ENCODE measurements at places on chromosomes 5 and 9.

- no peak for DNase-seq
Observed at GRCh38 chr5:67976891-67977601, 238.5 kb upstream of the PIK3R1 start.

DNA sequence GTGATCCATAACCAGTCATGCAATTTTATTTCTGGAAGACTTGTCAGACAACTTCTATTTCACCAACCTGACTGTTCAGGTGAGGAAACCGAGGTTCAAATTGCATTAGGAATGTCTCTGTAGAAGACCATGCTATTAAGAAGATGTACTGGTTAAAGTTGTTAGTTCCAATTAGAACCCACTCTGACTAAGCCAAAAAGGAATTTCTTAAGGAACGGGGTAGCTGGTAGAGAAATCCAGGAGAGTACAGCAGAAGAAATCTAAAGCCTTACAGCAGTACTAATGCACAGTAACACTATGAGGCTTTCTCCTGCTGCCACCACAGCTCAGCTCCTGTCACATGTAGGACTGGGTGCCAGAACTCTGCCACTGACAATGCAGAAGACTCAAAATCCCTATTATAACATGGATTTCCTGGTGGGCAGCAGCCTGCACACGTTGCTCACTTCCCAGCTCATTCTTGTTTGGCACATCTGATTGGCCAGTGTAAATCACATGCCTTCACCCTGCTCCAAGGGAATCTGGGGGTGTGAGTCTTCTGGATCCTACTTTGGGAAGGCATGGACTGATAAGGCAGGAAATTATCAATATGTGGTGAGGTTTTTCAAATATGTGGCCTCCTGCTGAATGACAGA is 37.1 kb downstream of the CAST start:
- DNase-seq = peak; percentile 37

DNA sequence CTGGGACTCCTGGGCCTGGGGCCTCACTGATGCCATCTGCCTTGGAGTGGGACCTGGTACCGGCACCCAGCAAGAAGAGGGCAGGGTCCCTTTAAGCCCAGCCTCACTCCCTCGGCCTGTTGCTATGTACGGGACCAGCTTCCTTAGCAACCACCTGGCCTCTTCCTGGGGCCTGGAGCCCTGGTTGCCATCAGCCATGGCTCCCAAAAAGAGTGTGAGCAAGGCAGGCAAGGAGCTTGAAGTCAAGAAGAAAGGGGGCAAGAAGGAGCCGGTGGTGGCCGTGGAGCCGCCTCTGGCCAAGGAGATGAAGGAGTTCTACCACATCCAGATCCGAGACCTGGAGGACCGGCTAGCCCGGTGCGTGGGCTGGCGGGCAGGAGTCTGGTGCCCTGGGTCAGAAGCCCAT is at the start of gene CFAP157:
Gene CFAP157 (plus strand): TSS at position 153 of the 406 bp plus-strand sequence. CDS start 44 bp downstream, at position 197.
- no peak for DNase-seq

DNA sequence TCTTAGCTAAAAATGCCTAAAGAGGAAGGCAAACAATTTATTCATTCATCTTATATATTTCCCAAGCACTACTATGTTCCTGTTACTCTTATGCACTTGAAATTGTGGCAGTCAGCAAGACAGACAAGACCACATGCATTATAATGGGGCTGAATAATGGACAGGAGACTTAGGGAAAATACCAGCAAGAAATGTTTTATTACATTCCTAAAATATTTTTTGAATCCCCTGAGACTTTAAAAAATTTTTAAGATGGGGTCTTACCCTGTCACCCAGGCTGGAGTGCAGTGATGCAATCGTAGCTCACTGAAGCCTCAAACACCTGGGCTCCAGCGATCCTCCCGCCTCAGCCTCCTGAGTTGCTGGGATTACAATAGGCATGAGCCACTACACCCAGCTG is 13.2 kb downstream of the ZCCHC9 start:
- DNase-seq = peak; percentile 43

GRCh38 chr5:91598216-91598615 is 215.1 kb upstream of the ARRDC3 start:
- DNase-seq = no peak

GRCh38 chr5:143401227-143402016 is 2.1 kb downstream of the NR3C1 start:
- no peak for DNase-seq

DNA sequence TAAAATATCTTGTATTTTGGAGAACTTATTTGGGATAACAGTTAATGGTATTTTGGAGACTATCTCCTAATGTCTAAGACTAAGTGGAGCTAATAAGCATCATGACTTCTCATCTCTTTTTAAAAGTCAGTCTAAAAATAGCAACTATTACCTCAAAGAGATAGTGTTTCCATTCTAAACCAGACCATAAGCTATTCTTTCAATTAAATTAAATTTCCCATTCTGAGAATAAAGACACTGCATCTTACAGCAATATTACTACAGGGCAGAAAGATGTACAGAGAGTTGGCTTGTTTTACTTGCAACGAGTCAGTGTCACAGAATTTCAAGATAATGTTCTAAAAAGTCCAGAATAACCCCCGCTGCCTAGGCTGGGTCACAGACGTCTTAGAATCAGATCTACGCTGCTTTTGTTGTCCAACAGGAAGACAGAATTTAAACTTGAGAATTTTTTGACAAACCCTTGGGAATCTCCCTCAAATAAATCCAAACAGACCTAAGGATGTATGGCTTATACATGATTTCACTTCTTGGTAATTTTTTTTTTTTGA is 98.9 kb downstream of the USP20 start:
- DNase-seq = peak; percentile 26

GRCh38 chr5:40490464-40491111 is 189.1 kb upstream of the PTGER4 start:
- DNase-seq = no peak

DNA sequence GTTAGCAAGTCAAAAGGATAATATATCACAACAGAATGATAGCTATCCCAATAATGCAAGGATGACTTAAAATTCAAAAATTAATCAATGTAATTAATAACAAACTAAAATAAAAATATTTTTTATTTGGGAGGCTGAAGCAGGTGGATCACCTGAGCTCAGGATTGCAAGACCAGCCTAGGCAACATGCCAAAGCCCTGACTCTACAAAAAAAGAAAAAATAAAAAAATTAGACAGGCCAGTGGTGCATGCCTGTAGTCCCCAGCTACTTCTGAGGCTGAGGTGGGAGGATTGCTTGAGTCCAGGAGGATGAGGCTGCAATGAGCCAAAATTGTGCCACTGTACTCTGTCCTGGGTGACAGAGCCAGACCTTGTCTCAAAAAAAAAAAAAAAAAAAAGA is 399.3 kb downstream of the ADGRV1 start:
- DNase-seq = no peak

DNA sequence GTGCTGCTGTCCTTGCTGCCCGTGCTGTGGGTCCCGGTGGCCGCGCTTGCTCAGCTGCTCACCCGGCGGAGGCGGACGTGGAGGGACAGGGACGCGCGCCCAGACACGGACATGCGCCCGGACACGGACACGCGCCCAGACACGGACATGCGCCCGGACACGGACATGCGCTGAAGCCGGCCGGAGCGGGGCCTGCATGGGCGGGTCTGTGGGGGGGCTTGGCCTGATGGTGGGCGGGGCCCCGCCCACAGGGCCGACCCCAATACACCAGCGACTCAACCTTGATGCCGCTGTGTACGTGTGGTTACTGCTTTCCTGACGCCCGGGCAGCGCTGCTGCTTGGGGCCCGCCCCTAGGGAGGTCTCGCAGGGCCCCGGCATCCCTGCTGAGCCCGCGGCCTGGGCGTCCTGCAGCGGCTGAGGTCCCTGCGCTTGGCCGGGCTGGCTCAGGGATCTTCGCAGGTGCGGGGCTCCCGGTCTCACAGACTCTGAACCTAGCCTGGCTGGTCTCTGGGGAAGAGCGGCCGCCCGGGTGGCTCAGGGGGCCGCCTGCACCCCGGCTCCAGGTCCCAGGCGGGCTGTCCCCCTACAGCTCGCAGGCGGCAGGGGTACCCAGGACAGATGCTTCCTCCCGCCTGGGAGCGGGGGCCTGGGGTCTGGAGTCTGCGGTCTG is 20.9 kb downstream of the SLC6A18 start:
- DNase-seq = no peak

DNA sequence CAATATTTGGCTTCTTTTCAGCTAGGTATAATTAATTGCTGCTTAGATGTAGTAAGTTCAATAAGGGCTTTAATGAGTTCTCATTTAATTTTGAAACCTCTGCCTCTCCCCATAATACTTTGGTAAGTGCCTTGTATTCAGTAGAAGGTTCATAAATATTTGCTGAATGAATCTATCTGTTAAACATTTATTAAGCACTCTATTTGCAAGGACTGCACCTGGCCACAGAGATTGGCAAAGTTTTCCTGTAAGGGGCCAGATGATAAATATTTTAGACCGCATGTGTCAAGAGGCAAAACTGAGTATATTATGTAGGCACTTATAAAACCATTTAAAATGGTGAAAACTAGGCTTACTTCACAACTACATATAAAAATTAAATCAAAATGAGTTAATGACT is 19.0 kb upstream of the GNA14 start:
- DNase-seq = no peak

DNA sequence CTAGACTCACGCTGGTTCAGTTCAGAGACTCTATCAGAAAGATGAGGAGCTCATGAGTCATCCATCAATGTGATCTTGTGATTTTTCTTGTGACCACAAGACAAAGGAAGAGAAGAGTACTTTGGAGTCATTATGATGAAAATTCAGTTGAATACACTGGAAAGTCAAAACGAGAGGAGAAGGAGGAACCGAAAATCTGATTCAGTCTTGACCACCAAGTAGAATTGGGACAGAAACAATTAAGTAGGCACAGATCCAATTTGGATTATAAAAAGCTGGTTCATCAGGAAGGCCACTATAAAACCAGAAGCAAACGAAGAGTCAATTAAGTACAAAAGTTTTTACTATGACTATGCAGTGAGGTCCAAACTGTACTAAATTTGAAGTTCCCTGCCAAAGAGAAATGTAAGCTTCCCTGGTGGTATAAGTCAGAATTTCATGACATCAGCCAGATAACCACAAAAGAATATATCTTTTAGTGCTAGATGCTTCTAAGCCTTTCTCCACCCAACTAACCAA is 90.9 kb downstream of the THBS4 start:
- peak; percentile 66 for DNase-seq

DNA sequence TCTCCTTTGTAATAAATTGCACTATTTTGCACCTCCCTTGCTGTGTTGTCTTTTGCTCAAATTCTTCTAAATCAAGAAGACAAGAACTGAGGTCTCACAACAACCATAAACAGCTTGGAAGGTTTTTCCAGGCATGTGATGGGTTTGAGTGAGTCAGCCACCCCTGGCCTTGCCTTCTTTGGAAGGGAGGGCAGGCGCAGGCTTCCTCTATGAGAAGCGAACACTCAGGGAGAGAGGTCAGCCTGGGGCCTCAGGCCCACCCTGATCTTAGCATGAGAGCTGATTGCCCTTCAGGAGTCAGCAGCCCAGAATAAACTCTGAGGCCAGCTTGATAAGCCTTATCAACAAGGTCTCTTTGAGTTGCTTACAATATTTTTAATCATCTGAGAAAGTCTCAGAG is 31.6 kb downstream of the S1PR3 start:
- peak; percentile 66 for DNase-seq

DNA sequence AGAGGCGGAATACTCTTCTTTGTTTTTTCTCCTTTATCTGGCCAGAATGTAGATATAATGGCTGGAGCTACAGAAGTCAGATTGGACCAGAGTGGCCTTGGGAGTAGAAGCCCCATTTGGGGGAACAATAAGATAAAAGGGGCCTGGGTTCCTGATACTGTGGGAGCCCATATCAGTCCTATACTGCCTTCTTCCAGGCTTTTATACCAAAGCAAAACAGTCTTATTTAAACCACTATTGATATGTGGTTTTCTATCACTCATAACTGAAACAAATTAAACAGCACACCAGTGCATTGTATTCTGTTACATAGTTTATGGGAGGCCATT is 14.3 kb downstream of the SPAAR start:
- no peak for DNase-seq

- no peak for DNase-seq
Observed at GRCh38 chr5:113194591-113194990, 218.0 kb downstream of the DCP2 start.

DNA sequence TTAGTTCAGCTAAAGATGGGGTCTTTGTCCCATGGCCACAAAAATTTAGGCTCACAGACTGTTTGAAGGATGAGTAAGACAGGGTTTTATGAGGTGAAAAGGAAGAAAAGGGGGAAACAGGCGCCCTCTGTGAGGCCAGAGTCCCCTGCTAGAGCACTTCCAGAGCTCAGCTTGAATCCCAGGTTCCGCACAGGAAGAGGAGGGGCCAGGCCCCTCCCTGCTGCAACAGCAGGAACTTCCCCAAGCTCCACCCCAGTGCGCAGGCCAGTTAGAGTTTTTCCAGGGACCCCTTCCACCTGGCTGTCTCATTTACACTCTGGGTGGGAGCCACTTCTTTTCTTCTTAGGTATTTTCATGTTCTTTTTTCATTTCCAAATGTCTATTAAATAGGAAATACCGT is 480.8 kb downstream of the PSAT1 start:
- DNase-seq = no peak

GRCh38 chr5:137350791-137351190 is 148.3 kb downstream of the SPOCK1 start:
- no peak for DNase-seq

- DNase-seq = peak; percentile 36
Observed at GRCh38 chr9:76441551-76442322, 17.2 kb upstream of the GCNT1 start.

GRCh38 chr9:33851301-33851700 is 34.3 kb downstream of the UBE2R2 start:
- DNase-seq = no peak

- peak; percentile 49 for DNase-seq
Observed at GRCh38 chr5:98585661-98586310, 187.7 kb upstream of the RGMB start.

DNA sequence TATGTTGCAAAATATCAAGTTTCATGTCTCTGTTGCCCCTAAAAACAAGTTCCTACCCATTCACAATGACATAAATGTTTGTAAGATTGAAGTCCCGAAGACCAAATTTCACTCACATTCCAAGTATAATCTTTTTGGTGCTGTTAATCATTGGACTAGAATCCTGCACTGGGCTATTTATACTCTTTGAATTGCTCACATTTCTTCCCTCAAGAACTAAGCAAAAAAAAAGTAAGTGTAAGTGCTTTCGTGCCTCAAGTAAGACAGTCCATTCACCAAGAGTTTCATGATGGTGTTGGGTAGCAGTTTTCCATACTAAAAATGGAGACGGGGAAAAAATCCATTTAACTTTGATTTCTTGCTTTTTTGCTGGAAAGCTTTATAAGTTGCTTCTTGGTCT is 242.3 kb downstream of the EBF1 start:
- peak; percentile 37 for DNase-seq

DNA sequence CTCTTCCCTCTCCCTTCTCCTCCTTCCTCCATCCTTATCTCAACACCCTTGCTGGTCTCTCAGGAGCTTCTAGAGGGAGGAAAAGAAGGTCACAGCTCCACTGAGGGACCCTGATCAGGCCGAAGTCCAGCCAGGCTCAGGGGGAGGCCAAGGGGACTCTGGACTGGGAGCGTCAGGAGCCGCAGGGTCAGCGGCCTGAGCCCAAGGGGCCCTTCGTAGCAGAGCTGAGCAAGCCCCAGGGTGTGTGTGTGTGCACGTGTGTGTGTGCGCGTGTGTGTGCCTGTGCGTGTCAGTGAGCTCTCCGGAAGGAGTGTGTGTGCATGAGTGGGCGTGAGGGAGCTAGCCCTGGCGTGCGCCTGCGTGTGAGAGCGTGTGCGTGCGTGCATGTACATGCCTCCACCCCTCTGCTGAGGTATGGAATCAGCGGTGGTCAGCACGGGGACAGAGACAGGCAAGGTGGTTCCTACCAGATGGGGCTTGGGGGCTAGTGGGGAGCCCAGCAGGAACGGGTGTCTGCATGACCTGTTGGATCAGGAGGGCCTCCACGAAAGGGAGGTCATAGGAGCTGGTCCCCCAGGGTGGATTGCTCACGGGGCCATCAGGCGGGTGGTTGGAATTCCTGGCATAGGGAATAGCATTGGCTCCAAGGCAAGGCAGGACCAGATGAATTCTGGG is 10.0 kb upstream of the AGPAT2 start:
- no peak for DNase-seq

All from fibroblast of skin of right biceps (primary cell).